ENCODE measurements at places on chromosomes 7 and 10. TPM values are rescaled to one million over a fixed set of nuclear protein-coding genes. Genes with fewer than 3 reads are reported as not detected.

The CFAP58 gene
- 0.53 TPM for total RNA-seq

The PSTK gene
- total RNA-seq = 18.1 TPM

The MYPN gene
- not detected for total RNA-seq

The BAIAP2L1 gene
- 35.1 TPM for total RNA-seq

The BTBD16 gene
- total RNA-seq = not detected
